Right hindlimb (tissue), 1 donor: ENCODE measurements at places on chromosomes 1 and 21.

DNA sequence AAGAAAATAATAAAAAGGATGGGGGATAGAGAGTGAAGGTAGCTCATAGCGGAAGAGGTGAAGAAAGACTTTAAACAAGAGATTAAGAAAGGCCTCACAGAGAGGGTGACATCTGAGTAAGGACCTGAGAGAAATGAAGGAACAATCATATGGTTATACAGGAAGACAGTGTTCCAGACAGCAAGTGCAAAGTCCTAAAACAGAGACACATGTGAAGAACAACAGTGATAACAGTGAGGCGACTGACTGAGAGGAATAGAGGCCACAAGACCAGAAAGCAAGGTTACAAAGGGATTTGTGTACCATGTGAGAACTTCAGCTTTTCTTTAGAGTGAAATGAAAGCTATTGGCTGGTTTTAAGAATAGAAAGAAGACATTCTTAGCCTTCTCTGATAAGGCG is 141.6 kb upstream of the PALMD start:
- no peak for DNase-seq

GRCh38 chr1:223717695-223718363 is 5.5 kb downstream of the CAPN2 start:
- no peak for DNase-seq

DNA sequence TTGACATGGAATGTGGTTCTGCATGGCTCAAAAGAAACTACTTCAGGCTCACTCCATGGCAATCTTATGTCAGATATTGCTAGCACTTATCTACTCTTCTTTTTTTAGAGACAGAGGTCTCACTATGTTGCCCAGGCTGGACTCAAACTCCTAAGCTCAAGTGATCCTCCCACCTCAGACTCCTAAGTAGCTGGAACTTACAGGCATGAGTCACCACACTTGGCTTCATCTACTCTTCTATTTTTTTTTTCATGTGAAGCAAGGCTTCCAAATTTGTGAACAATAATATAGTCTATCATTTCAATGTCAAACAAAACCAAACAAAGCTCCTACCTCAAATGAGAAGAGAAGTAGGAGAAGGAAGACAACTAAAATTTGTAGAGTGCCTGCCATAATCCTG is 7.5 kb upstream of the PSEN2 start:
- no peak for DNase-seq

DNA sequence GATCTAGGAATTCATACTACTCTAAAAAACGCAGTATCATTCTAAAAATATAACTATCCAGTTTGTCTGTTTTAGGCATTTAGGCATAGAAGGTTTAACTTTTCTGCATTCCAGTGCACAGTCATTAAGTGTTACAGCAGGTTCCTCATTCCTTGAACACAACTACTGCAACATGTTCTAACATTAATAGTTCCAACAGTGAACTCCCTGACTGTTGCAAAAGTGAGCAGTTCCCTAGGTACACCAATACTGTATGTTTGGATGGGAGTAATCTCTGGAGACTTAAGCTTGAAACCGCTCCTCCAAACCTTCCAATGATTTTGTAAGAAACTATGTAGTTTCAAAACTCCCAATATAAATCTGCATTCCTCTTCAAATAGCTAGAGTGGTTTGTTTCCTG is 46.2 kb downstream of the UCHL5 start:
- no peak for DNase-seq

GRCh38 chr1:21754583-21754982 is 28.4 kb downstream of the USP48 start:
- DNase-seq, result no peak

DNA sequence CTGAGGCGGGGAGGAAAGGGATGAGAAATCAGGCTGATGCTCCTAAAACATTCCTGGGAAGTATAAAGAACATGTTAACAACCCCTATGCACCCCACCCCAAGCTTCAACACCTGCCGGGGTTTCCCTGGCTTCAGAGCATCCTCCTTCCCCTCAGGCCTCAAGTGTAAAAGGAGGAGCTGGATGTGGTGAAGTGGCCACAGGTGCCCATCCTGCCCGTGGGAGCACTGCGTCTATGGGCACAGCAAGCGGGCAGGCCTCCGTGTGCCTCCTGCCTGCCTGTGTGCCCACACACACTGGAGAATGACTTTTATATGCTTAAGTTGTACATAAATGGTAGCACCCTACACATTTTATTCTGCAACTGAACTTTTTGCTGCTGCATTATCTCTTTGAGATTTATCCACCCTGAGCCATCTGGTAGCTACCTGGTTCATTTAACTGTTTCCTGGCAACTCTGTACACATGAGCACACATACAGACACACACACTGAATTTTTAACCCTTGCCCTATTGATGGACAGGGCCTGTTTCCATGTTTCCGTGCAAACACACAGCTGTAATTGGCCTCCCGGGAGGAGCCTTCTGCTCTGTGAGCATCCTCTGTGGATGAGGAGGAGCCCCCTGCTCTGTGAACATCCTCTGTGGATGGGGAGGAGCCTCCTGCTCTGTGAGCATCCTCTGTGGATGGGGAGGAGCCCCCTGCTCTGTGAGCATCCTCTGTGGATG is 13.4 kb upstream of the FTCD start:
- DNase-seq, result peak; percentile 4

- no peak for DNase-seq
Measured at GRCh38 chr1:177646757-177647730, 322.8 kb downstream of the SEC16B start.

- no peak for DNase-seq
Measured at GRCh38 chr1:198068285-198068684, 88.5 kb upstream of the NEK7 start.

DNA sequence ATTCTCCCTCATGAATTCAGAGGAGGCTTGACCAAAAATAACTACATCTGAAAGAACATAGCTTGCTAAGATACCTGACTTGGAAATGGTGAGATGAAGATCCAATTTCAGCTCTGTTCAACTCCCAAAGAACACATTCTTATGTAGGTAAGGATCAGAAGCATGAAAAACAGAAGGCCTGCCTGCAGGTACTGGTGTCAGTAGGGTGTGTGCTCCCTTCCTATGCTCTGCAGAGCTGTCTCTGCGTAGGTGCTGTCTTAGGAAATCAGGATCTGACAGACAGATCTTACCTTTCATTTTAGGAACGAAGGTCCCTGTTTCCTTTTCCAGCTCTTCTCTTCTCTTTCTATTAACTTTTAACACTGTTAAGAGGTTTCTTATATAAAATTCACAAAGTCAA is 5.6 kb upstream of the OR6K2 start:
- DNase-seq, result no peak

- no peak for DNase-seq
Measured at GRCh38 chr1:212074313-212074712, 38.8 kb downstream of the DTL start.

DNA sequence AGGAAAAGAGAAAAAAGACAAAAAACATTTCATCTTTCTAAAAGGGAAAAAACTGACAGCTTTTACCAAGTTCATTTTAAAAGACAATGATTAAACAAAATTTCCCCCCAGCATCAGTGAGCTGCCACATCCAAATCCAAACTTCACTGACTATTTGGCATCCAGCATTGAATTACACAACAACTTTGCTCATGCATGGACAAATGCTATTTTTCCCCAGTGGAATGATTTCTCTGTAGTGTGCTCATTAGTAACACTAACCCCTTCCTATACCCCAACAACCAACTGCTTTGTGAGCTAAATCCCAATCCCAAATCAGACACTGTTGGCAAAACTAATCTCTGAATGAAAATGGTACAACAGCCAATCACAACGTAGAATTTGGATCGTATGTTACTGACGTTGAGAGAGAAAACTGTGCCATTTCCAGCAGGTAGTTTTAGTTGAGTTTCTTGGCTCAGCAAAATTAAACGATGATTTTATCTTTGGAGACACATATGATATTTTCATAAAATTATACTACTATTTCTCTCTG is 37.9 kb downstream of the PIK3R3 start:
- no peak for DNase-seq

DNA sequence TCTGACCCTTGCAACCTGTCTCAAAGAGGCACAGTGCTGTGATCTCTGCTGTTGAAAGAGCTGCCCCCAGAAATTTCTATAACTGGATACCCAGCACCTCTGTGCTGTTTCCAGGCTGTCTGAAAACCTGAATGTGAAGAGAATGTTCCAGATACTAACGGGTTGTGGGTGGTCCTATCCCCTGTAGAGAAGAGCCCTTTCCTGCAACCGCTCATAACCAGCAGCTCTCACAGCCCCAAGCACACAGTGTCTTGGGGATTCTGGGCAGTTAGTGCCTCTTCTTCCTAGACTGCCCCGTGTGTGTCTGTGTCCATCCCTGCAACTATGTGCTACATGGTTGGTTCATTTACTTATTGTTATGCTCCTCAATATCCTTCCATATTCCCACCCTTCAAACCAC is 104.5 kb downstream of the SUSD4 start:
- no peak for DNase-seq

DNA sequence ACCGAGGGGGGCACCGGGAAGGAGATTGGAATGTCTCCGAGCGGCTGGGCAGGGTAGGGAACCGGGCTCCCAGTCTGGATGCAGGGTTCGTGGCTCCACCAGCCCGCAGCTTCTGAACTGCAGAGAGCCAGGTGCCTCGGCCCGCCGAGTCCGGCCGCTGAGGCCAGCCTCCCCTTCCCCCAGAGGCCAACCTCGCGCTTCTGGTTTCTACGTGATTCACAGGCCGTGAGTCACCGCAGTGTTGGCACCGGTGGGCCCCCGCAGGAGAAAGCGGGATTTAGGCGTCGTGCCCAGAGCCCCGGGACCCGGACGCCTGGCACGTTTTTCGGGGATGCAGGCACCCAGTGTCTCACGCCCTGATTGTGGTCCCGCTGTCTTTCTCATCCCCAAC is 458 bp downstream of the CRABP2 start:
- peak; percentile 61 for DNase-seq

- DNase-seq, result no peak
Measured at GRCh38 chr1:153242160-153242559, 17.3 kb upstream of the LORICRIN start.

- DNase-seq, result no peak
Measured at GRCh38 chr1:17315542-17316130, 7.6 kb downstream of the PADI4 start.

GRCh38 chr1:193905288-193906085 is 719.1 kb upstream of the B3GALT2 start:
- DNase-seq, result no peak

DNA sequence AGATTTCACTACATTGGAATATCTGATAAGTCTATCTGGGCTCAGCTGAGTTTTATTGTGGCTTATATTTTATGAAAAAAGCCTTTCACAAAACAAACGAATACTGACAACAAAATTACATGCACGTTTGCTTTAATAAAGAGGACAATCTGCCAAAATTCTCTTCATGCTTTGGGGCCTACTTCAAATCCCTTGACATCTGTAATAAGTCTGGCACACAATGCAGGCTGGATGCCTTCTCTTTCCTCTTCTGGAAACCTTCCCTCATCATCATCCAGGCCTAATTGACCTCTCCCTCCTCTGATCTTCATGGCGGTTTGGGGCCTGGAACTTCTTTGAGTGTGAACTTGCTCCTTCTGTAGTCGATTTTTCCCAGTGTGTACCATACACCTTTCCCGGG is 70.3 kb downstream of the MAP10 start:
- DNase-seq, result no peak

DNA sequence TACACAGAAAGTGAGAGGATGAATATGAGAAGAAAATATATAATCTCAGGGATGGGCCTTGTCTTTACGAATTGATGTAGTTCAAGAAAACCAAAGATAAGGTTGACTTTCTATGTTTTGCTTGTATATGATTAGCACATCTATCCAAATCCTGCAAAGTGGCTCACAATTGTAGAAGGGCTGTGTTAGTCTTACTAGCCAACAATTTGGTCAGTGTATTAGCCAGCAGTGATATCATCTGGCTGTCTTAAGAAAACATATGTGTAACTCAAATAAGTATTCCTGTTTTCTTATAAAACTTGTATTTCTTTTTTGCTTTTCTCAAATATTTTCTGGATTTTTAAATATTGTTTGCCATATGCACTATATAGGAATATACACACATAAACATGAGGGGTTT is 5.5 kb downstream of the SDCCAG8 start:
- DNase-seq, result no peak

DNA sequence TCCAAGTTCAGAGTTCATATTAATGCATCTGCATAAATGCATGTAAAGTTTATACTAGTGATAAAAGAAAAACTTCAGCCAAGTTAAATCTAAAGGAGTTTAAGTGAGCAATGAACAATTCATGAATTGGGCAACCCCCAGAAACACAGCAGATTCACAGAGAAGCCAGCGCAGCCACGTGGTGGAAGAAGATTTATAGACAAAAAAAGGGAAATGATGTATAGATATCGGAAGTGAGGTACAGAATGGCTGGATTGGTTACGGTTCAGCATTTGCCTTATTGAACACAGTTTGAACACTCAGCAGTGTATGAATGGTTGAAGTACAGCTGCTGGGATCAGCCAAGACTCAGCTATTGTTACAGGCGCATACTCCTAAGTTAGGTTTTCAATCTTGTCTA is 5.7 kb downstream of the AK5 start:
- no peak for DNase-seq

DNA sequence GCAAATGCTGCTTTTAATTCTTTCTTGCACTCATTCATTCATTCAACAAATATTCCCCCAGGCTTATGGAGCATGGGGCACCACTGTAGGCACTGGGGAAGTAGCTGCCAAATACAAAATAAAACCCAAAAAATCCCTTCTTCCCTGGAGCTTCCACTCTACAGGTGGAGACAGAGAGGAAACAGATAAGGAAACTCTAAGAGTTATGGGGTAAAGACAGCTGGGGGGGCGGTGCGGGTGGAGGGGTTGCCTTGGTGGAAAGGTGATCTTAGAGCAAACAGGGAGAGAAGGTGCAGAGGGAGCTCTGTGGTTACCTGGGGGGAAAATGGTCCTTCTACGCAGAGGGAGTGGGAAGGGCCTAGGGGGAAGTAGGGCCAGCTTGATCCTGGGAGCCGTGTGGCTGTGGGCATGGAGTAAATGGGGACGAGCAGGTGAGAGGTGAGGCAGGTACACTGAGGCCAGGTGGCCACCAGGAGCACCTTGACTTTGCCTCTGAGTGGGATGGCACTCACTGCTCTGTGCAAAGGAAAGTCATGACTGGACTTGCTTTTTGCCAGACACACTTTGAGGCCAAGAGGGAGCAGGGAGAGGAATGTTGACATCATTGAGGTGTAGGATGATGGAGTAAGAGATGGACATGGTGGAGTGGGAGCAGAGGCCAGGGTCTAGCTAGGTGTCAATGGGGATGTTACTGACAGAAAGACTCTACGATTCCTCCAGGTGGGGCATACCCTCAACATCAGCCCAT is 152.0 kb downstream of the ETS2 start:
- DNase-seq, result no peak

GRCh38 chr1:64569411-64569810 is 99.5 kb downstream of the CACHD1 start:
- DNase-seq, result no peak

GRCh38 chr1:152681616-152682015 is 4.3 kb upstream of the LCE2B start:
- no peak for DNase-seq

DNA sequence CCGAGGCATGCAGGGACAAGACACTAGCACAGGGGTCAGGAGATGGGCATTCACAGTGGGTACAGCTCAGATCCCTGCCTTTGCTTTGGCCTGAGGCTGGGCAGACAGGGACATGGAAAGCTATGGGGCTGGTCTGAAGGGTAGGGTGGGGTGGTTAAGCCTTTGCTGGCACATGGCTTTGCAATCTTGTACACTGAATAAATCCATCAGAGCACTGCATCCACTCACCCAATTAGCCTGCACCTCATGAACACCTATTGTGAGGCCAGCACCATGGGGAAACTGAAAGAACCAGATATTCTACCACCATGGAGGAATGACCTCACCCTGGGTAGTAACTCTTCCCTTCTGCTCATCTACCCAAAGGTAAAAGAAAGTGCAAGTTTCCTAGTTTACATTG is 199.6 kb upstream of the LMO4 start:
- DNase-seq, result no peak
